ENCODE measurements at places on chromosomes 3 and 15.

GRCh38 chr3:148360051-148360450, 337.7 kb upstream of the AGTR1 start:
- no peak for DNase-seq

DNA sequence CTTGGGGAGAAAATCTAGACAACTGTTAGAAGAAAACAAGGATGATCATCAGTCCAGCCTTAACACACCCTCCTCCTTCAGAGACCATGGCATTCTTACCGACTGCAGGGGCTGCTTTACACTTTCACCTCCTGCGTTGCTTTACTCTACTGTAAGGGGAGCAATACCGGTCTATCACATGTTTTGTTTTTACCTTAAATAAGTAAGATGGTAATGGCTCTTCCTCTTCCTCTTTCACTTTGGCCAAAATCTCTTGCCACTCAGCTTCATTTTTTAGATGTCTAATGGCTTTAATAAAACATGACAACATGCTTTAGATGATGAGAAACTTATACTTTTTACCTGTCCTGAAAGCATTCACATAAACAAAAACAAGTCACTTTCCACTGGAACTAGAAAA, 33.4 kb upstream of the STIMATE start:
- DNase-seq = no peak

DNA sequence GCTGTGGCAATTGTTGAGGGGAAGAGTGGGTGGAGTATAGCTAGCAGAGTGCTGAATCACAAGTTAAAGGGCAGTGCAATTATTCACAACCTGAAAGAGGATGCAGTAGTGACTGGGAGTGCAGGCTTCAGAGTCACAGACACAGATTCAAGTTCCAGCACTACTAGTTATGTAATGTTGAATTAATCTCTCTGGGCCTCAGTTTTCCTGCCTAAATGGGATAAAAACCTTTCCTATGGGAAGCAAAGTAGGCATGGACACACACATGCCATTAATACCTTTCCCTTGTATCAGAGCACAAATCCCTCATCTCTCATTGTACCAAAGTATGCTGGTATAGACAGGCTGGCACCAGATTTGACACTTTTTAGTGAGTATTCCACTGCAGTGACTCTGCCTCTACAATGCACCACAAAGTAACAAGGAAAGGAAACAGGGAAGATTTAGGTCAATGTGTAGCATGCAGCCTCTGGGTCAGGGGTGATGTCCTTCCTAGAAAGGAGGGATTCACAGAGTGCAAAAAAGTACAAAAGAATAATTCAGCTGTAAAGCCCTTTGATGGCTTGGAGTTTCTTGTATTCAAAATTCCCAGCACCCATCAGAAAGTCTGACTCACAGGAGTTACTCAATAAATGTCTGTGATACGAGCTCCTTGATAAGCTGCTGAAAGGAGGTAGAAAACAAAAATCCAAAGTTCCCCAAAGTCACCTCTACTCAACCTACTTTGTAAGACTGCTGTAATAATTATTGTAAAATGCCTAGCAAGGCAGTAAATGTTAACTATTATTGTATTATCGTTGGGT, 507.5 kb upstream of the TGFBR2 start:
- DNase-seq = no peak

DNA sequence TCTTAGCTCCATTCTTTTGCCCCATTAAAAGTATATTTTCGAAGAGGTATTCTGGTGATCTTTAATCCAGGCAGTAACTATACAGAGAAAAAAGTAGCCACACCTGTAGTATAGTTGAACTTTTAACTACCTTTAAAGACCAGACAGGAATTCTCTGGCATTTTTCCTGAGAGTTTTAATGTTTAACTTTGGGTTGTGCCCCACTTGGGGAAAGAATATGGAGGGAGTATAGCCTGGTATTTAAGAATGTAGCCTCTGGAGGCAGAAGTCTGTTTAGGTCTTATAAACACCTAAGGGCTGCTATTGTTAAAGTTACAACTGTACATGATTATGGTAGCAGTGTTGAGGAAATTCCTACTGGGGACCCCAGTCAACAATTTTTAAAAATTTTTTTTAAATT, 19.3 kb downstream of the C3orf85 start:
- DNase-seq = no peak

DNA sequence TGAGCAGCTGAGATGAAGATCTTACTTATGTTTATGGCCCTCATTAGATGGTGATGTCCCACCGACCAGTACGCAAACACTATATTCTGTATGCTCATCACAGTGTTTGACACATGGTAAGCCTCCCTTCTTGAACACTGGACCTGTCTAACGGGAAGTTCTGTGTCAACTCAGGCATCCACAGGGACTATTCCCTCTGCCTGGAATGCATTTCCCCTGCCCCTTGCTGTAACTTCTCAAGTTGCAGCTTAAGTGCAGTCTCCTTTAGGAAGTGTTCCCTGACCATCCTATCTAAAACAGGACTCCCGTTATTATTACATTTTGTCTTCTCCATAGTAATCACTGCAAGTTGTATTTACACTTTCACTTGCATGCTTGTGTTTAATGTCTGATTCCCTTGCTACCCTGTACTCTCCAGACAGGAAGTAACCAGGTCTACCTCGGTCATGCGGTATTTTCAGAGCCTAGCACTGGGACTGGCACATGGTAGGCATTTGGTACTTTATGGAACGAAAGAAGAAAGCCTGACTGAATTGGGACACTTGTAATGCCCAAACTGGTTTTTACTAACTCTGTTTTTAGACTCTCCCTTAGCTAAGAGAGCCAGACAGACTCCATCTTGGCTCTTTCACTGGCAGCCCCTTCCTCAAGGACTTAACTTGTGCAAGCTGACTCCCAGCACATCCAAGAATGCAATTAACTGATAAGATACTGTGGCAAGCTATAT, 8.7 kb downstream of the DET1 start:
- DNase-seq = no peak

DNA sequence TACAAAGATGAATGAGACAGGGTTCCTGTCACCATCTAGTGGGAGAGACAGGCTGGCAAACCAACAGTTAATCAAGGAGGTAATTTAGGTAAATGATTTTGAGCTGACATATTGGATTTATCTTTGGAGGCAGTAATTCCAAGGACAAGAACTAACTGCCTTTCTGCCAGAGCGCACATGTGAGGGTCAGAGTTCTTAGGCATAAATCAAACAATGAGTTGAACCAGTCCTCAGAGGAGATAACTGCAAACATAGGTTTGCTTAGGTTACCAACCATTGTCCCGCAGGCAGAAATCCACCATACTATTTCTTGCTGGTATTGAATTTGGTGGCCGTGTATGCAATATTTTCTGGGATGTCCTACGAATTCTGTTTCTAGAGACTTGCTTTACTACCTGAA, 14.2 kb upstream of the PPP1R2 start:
- no peak for DNase-seq

GRCh38 chr3:187951452-187952190, 202.3 kb upstream of the LPP start:
- no peak for DNase-seq

- no peak for DNase-seq
Observed at GRCh38 chr3:73214846-73215245, 153.4 kb downstream of the EBLN2 start.

DNA sequence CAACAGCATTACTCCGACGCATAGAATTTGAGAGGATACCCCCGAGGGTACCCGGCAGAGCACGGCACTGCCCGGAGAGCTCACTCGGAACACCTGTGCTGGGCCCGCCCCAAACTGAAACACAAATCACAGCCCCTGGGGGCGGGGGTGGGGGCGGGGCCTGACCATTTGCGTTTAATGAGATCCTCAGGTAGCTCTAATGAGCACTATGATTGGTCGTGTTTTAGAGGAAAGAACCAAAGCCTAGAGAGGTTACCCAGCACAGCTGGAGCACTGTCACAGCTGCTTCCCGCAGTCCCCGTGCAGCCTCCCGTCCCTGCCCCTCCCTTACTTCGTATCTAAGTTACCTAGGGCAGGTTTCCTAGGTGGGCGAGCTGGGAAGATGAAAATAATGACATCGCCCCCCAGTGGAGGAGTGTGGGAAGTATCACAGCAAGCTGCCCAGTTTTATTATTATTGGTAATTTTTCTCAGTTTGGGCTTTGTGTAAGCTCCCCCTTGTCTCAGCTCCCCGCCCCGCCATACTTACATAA, 187.1 kb downstream of the PDE8A start:
- no peak for DNase-seq

GRCh38 chr3:33130144-33130543, 16.3 kb downstream of the CRTAP start:
- no peak for DNase-seq

GRCh38 chr15:73493922-73494321, 51.0 kb downstream of the REC114 start:
- DNase-seq = no peak

DNA sequence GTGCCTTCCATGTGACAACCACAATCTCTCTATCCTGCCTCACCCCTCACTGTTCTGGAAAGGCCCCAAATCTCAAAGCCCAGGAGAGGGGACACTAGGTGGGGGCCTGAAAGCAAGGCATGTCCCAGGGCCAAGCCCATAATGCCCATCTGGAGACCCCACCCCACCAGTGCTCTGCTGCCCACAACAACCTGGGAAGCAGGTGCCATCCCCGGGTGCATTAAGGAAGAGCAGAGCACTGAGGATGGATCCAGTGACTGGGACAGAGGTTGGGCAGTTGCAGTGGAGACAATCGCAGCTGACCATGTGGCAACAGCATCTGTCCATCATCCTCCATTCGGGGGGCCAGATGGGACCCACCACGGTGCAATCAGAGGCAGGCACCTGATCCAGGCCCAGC, 106.2 kb upstream of the PRR20G start:
- no peak for DNase-seq

GRCh38 chr3:71924721-71925120, 139.8 kb upstream of the PROK2 start:
- DNase-seq = no peak

- DNase-seq = no peak
Observed at GRCh38 chr15:36964626-36965025, 135.7 kb downstream of the MEIS2 start.

DNA sequence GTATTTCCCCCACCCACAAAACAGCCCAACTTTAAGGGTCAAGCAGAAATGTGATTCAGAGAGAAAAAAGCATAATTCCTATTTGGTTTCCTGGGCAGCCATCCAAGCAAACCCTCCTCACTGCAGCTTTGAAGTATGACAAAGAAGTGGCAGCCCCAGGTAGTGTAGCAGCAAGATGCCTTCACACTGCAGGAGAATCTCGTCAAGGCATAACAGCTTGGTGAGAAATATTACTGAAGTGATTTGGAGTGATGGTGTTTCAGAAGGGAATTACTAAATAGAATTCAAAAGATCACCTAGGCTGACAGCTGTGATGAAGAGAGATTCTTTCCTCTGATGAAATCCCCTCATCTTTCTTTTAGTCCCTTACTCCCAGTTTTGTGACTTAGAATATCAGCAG, 173.9 kb downstream of the PYDC2 start:
- no peak for DNase-seq

- DNase-seq = no peak
Observed at GRCh38 chr3:171044384-171044783, 17.9 kb upstream of the SLC2A2 start.

DNA sequence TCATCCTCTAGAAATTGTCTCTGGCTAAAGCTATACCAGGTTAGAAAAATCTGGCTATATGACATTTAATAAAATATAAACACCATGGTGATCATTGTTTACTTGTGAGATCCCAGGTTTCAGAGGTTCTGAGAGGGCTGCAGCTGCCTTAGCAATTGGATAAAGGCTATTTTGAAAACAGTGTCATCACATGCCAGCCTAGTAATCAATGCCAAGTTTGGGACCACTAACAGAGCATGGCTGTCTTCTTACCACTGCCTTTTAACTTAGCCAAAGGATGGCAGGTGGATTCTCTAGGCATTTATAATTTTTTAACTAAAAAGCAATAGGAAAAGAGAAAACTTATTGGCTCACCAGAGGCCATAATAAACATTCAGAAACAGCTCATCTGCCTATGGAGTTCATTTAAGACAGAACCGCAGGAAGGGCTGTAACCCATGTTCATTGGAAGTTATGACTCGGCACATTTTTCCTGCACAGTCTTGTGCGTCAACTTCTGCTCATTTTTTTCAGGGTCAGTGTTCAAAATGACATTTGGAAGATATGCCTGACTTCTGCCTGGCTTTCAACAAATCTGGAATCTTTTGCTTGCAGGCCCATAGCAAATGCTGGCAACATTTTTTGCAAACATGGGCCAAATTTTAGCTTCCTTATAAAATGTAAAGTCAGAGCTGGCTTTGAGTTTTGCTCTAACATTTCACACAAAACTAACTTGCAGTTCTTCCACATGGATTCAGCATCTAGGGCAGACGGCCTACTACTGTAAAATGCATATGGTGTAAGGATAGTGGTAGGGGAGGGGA, 476.0 kb upstream of the TBL1XR1 start:
- DNase-seq = no peak

GRCh38 chr3:123039178-123039577, 11.6 kb upstream of the SEMA5B start:
- no peak for DNase-seq

- no peak for DNase-seq
Observed at GRCh38 chr3:139284221-139284620, 59.6 kb upstream of the MRPS22 start.

DNA sequence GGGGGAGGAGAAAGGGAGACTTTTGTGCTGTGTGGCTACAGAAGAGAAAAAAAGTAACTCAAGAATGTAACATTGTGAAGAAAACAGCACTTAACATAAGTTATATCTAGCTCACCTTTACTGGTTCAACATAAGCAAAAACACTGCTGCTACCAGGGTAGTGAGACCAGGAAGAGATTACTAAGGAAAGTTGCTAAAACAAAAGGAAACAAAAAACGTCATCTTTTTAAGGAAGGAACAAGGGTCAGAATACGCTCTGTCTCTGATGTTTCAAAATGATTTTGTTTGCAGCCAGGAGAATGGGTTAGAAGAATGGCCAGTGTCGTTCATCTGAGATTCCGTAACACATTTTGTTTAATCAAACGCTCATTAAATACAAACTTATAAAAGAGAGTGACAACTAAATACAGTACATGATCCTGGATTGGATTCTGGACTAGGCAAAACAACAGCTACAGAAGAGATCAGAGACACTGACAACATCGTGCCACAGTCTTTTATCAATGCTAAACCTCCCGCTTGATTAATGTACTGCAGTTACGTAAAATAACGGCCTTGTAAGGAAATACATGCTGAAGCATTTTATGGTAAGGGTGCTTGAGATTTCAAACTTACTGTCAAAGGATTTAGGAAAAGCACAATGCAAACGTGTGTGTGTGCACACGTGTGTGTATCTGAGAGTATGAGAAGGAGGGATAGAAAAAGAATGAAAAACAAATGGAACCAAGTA, 67.7 kb downstream of the FOXP1 start:
- no peak for DNase-seq

DNA sequence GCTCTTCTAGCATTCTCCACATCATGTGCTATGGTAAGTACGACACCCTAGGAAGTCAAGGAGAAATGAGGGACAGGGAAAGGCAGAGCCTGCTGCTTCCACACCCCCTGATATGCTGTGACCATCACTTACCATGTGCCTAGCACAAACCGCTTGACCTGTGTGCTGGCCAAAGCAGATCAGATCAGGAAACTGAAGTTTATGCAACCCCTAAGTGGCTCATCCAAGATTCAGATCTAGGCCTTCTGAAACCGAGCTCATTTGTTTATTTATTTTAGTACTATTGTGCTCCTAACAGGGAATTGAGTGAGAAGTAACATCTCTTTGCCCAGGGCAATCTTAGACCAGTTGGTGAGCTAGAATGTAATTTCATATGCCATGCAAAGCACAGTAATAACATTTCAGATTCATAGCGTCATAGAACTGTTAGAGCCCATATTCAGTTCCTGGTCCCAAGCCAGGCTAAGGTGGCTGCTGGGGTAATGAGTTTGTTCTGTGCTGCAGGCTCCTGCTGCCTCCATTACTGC, at the start of gene RTP2:
Gene RTP2, minus strand, starts transcription at position 51 of the 527 bp plus-strand sequence. CDS start 429 bp downstream, outside the sequence.
- DNase-seq = no peak
